ENCODE measurements at places on chromosomes 16 and 17.

DNA sequence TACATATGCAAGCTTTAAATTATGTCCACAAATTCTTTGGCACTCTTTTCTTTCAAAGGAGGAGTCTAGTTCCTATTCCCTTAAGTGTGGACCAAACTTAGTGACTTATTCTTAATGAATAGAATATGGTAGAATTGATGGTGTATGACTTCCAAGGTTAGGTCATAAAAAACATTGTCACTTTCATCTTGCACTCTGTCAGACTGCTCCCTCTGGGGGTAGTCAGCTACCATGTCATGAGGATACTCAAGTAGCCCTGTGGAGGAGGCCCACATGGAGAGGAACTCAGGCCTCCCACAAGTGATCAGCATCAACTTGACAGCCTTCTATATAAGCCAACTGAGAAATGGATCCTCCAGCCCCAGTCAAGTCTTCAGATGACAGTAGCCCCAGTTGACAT is 58.0 kb upstream of the SCNN1B start:
- DNase-seq: no peak

DNA sequence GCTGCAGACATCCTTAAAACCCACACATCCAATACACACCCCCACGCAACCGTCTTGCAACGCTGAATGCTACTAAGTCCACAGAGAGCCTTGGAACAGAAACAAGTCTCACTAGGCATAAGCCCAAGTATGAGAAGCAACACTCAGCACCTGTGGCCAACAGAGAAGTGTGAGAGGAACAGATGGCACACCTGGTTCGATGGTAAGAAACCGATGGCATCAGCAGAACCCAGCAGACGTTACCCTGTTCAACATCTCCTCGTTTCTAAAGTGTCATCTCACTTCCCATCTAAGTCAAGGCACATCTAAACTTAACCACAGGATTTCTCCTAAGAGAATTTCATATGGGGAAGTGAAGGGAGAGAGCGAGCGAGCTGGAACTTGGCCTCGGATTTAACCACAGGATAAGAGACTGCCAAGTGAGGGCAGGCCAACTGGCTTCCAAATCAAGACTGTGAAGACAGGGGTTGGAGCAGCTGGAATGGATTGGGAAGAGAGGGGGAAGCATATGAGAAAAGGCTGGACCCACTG is 41.0 kb downstream of the NXPH3 start:
- DNase-seq: no peak

GRCh38 chr16:66359012-66359411 is 7.5 kb upstream of the CDH5 start:
- no peak for DNase-seq

DNA sequence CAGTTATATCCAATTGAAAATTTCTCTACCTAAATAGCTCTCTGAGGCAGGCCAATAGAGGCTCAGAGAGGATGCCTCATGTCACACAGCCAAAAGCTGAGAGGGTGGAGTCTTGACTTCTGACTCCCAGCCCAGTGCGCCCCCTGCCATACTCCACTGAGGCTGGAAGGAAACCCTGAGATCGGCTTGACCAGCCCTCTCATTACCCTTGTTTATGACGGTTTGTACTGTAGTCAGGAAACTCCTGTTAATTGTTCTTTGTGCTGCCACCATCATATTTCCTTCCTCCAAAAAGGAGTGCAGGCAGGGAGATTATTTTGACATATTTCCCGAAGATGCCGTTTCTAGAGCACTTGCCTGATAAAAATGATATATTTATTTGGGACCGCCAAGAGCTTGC is 107.9 kb downstream of the AIPL1 start:
- no peak for DNase-seq

DNA sequence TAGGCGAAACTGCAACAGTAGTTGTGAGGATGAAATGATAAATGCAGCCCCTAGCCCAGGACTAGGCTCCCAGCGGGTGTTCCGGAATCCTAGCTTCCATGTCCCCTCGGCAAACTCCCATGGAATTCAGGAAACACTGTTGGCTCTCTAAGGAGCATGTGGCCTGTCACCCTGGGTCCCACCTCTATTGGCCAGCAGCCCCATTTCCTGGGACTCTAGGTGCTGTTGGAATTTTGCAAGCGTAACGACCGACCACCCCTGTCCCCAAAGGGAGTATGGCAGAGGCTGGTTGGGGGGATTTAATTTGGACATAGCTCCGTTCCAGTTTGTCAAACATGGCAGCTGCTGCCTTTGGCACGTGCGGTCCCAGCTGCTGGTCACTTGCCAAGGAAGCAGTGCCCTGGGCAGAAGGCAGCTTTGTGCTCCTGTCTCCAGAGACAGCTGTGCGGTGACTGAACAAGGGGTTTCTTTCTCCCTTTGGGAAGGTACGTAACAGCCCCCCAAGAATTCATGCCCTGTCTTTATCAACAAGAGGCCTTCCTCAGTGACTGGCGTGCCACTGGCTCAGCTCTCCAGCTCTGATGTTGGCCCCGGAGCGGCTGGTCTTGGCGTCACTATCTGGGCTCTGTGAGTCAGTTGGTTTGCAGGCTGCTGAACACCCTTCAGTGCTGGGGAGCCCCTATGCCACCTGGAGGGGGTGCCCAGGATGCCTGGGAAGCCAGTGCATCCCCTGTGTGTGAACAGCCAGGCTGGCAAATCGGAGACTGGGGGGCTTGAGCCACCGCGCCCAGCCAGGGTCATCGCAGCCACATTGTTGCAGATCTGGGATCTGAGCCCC is 235.2 kb upstream of the TNRC6C start:
- DNase-seq: no peak

- DNase-seq: no peak
Measured at GRCh38 chr16:11356573-11357331, 11.5 kb downstream of the RMI2 start.

- DNase-seq: no peak
Measured at GRCh38 chr17:28992625-28993600, 12.9 kb downstream of the SEZ6 start.

- no peak for DNase-seq
Measured at GRCh38 chr17:62950067-62950466, 16.0 kb upstream of the TANC2 start.

DNA sequence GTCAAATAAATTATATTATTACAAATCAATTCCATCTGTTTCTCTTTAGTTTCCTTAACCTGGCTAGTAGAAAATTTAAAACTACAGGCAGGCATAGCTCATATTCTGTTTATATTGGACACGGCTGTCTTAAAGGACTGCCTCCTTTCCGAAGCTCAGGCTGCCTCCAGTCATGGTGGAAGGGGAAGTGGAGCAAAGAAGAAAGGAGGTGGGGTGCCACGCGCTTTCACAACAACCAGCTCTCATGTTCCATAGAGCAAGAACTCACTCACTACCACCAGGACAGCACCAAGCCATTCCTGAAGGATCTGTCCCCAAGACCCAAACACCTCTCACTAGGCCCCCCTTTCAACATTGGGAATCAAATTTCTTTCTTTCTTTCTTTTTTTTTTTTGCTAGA is 149.3 kb upstream of the KCNJ18 start:
- DNase-seq: no peak

GRCh38 chr16:71536752-71537499 is 10.7 kb downstream of the CHST4 start:
- DNase-seq: no peak

DNA sequence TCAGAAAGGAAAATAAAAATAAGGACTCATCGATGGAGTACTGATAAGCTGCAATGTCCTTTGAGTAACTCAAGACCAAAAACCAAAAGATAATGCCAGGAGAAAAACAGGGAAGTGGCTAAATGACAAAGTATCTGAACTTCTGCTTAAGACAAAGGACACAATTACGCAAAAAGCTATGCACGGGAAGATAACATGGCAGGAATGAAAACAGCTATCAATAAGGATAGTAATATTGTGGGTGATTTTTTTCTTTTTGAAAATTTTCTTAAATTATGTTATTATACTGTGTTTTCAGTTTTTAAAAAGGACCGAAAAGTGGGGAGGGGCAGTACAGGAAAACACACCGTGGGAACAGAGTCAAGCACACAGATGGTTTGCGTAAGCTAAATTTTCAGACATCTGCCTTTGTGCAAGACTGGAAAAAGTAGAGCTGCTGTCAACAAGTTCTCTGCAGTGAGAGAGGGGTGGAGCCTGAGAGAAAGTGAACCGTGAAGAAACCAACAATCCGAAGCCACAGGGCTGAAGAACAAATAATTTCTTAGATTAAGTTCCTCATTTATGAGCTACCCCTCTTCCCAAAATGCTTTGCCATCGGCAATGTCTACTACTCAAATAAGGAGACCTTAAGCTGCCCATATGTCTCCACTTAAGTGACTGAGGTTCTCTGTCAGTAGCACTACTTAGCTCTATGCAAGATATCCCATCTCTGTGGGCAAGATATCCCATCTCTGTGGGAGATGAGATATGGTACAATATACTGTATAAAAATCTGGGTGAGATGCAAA is 99.9 kb upstream of the CORO6 start:
- DNase-seq: no peak

- no peak for DNase-seq
Measured at GRCh38 chr17:17314501-17315071, 11.4 kb downstream of the NT5M start.

DNA sequence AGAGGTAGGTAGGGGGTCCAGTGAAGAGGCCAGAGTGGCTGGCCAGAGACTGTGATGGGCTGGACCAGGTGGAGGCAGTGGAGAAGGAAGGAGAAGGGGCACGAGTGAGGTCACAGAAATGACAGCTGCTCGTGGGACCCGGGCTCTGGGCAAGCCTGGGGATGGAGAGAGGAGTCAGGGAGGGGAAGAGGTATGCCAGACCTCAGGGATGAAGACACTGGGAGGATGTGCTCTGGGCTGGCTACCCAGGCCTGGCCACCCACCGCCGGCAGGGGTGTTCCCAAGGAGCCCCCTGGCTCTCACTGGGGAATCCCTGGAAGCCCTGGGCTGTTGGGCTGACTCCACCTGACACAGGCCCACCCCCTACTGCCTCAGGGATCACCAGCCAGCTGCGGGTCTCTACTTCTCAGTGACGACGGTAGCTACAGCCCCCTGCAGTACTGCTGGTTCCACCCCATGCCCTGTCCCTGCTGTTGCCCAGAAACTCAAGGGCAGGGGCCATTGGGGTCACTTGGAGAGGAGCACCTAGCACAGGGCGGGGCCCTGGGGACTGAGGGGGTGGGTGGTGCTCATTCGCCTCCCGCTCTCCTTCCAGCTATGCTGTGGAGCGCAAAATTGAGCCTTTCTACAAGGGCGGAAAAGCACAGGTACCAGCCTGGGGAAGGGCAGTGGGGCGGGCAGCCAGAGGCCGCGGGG is 1.8 kb downstream of the TBL3 start:
- DNase-seq: no peak

DNA sequence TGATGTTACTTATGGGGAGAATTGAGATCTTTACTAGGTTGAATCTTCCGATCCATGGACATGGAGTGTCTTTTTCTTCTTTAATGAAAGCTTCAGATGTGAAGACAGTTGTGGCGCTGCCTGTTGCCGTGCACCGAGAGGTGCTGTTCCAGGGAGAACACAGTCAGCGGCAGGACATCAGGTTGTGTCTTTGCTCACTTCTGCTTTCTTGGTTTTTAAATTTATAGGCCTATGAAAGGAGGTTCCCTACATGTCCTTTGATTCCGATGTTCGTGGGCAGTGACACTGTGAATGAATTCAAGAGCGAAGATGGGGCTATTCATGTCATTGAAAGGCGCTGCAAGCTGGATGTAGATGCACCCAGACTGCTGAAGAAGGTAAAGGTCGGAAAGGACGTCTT is 49.8 kb downstream of the SEC14L1 start:
- DNase-seq: no peak

- no peak for DNase-seq
Measured at GRCh38 chr17:4405038-4405669, 28.6 kb upstream of the SPNS3 start.

DNA sequence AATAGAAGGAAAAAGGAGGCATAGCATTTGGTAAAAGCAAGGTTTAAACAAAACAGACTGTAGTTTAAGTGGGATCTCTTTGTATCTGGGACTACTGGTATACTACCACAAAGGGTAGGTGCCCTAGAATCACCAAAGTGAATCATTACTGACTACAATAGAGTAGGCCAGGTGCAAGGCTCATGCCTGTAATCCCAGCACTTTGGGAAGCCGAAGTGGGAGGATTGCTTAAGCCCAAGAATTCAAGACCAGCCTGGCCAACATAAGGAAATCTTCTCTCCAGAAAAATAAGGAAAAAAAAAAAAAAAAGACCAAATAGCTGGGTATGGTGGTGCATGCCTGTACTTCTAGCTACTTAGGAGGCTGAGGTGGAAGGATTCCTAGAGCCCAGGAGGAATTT is 60.8 kb upstream of the CORO6 start:
- DNase-seq: no peak

DNA sequence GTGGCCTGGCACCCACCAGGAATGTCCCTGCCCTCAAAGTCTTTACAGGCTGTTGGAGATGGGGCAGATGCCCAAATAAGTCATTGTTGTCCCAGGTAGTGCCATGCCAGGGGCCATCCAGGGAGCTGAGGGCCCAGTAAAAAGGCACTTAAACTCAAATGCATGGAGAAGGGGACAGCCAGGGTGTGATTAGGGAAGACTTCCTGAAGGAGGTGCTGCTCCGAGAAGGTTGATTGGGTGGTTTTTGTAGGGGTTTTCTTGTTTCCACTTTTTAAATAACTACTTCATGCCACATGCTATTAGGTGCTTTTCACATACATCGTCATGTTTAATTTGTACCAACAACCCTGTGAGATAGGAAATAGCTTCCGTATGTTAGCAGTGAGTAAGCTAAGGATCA is 66.9 kb downstream of the RAI1 start:
- no peak for DNase-seq

- DNase-seq: no peak
Measured at GRCh38 chr16:4452674-4453073, 21.8 kb downstream of the NMRAL1 start.

GRCh38 chr16:71360378-71360777 is 1.9 kb downstream of the CALB2 start:
- DNase-seq: no peak

- no peak for DNase-seq
Measured at GRCh38 chr17:71900621-71901229, 220.1 kb upstream of the SOX9 start.

DNA sequence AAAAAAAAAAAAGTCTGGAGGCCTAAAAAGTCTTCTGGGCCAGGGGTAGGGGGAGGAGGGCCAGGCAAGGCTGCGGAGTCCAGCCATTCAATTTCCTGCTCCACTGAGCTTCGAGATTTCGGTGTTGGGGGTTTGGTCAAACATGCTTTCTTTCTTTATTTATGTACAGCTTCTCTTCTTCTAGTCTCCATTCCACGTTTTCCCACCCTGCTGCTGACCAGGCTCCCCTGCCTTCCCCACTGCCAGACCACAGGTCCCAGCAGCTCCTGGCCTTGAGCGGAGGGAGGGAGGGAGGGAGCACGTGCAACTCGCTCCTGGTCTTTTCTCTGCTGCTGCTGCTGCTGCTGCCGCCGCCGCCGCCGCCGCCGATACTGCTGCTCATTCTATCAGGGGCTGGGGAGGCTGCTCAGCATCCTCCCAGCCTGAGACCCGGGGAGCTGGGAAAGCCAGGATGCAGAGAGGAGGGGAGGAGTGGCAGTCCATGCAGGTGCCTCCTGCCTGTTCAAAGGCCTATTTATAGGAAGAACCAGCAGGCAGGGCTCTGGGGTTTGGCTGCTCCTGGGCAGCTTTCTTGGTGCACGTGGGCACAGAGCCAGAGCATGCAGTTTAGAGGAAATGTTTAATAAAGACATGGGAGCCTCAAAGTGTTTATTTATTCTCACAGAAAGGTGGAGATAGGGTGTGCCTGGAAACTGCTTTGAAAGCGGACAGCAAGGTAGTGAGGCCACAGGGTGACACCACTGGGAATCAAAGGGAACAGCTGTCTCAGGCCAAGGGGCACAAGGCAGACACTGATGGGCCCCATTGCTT is 23.4 kb upstream of the ZFHX3 start:
- no peak for DNase-seq

Measured in cortex of kidney (tissue), 1 donor.